Colonic mucosa (tissue), 4 donors: ENCODE measurements at places on chromosomes 6 and 20. TPM values are rescaled to one million over a fixed set of nuclear protein-coding genes. Genes with fewer than 3 reads are reported as not detected.
A peak's percentile ranks its signal among the peaks of the same experiment; 100 is the strongest.

DNA sequence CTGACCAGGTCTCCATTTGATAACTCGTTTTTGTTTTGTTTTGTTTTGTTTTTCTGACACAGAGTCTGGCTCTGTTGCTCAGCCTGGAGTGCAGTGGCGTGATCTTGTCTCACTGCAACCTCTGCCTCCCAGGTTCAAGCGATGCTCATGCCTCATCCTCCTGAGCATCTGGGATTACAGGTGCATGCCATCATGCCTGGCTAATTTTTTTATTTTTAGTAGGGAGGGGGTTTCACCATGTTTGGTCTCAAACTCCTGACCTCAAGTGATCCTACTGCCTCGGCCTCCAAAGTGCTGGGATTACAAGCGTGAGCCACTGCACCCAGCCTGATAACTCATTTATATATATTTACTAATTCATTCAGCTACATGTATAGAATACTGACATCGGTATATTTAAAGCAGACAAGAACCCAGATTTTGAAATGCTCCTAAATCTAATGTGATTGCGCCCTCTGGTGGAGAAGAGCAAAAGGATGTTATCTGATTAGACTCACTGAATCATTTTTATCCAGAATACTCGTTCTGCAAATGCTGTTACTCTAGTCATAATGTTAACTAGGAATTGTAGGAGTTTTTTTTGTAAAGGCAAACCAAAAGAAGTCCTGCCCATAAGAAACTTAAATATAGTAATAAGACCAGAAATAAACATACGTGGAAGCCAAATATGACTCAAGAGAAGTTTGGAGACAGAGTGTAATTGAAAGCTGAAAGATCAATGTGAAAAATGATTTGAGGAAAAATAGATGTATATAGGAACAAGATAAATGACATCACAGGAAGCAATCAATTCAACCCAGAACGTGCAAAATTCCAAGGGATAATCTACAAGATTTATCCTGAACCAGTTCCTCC is 5.3 kb upstream of the COL12A1 start:
- peak; percentile 60 for DNase-seq

FAM83B gene
- total RNA-seq = 62.8 TPM

- peak; percentile 75 for DNase-seq
Observed at GRCh38 chr6:30682143-30683117, 4.0 kb downstream of the PPP1R18 start.

GRCh38 chr20:63858393-63859165 is 2.7 kb upstream of the ABHD16B start:
- peak; percentile 22 for DNase-seq

GRCh38 chr20:33160681-33161080 is 7.3 kb upstream of the BPIFA2 start:
- no peak for DNase-seq

FAM110A gene
- total RNA-seq = 19.7 TPM

- no peak for DNase-seq
Observed at GRCh38 chr6:168494726-168495125, 53.7 kb downstream of the SMOC2 start.

ADGRF5 gene
- total RNA-seq = 3.3 TPM

- no peak for DNase-seq
Observed at GRCh38 chr6:136466777-136467176, 83.4 kb downstream of the MAP7 start.

- no peak for DNase-seq
Observed at GRCh38 chr6:12811519-12811918, 95.0 kb downstream of the PHACTR1 start.

DNA sequence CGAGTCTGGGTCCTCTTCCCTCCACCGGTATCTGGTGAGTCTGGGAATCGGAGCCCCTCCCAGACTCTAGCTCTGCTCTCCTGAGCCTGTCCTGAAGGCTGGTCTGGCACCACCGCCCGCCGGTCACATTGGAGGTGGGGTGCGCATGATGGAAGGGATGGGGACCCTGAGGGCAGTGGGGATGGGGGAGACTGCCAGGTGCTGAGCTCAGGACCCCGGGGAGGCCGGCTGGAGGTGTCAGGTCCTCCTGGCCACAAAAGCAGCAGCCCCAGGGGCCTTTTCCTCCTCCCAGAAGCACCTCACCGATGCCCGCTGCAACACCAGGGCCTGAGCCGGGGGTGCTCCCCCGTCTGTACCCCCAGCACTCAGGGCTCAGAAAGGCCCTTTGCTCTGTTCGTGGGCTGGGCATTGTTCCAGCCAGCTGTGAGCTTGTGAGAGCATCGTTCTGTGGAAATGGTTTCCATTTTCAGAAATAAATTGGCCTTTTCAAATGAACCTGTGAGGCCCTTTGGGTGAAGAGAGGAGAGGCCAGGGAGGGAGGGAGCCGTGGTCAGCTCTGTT is 2.5 kb upstream of the NPBWR2 start:
- DNase-seq = no peak

DNA sequence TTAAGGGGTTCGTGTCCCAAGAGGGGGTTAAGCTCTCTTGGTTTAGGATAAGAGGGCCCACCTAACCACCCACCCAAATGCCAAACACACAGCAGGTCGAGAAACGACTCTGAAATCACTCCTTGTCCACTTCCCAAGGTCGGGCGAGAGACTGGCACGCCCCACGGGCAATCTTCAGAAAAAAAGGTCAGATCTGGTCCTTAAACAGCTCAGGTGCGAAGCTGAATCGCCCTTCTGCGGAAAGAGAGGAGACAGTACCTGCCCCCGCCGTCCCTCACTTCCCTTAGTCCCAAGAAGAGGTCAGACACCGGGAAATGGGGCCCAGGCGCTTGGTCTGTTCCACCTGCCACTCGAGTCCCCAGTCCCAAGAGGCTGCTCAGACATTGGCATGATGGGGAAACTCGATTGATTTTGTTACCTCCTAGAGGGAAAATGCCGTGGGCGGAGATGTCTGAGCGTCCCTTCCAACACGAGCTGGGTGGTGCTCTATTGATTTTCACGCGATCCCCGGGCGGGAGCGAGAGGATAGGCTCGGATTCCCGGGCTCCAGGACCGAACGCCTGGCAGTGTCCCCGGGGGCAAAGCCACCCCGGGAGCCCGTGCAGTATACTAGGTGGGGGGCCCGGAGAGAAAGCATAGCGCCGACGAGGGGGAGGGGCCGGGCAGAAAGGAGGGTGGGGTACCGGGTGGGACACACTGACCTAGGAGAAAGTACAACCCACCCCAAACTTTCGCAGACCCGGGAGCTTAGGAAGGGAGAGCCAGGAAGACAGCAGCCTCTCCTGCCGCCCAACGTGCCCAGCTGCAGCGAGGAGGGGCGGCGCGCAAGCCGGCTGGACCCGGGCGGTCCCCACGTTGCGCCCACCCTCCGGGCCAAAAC is 1.1 kb upstream of the SAMD5 start:
- DNase-seq = peak; percentile 47

DNA sequence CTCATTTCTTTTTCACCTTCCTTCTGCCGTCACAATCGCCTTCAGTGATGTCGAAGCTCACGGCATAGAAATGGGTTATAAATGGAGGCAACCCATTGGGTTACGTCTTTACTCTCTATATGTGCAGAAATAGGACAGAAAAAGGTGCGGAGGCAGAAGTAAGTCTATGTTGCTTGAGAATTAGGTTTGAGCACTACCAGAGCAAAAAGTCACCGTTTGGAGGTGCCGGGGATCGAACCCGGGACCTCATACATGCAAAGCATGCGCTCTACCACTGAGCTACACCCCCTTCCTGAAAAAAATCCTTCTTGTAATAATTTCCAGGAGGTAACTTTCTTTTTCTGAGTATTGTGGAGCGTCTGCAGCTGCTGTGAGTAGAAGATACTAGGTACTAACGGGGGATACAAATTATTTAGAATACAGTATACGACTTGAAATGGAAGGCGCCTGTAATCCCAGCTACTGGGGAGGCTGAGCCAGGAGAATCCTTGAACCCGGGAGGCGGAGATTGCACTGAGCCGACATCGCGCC is 134.2 kb downstream of the TRIM27 start:
- DNase-seq = peak; percentile 24

DNA sequence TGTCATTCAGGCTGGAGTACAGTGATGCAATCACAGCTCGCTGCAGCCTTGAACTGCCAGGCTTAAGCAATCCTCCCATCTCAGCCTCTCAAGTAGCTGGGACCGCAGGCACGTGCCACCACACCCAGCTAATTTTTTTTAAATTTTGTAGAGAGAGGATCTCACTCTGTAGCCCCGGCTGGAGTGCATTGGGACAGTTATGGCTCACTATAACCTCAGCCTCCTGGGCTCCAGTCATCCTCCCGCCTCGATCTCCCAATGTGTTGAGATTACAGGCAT is 86.5 kb downstream of the SERAC1 start:
- no peak for DNase-seq

GRCh38 chr20:45964006-45964400 is 8.0 kb downstream of the ZNF335 start:
- DNase-seq = no peak

DNA sequence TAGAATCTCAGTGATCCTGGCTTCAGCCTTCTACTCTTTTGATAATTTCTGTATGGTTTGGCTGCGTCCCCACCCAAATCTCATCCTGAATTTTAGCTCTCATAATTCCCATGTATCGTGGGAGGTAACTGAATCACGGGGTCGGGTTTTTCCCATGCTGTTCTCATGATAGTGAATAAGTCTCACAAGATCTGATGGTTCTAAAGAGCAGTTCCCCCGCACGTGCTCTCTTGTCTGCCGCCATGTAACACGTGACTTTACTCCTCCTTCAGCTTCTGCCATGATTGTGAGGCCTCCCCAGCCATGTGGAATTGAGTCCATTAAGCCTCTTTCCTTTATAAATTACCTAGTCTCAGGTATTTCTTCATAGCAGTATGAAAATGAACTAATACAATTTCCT is 507.2 kb downstream of the CDH26 start:
- no peak for DNase-seq

GRCh38 chr6:107116328-107116892 is 1.1 kb upstream of the BEND3 start:
- peak; percentile 73 for DNase-seq

DNA sequence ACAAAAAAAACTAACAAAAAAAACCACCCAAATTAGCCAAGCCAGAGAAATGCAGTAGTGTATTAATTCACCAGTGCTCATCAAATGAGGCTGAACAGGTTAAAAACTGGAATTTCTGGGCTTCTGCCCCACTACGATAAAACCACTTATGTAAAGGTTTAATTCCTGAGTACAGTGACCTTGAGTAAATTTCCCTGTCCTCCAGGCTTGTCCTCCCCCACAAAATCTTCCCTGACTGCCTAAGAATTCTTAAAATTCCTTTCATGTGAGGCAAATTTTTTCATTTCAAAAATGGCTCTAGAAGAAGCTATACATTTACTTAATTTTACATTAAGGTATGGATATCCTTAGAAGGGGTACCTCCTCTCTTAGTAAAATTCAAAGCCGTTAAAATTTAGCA is 80.1 kb upstream of the ID4 start:
- DNase-seq = no peak

PPIL6 gene
- 0.91 TPM for total RNA-seq

PGC gene
- 1.7 TPM for total RNA-seq

GRCh38 chr6:11330413-11330760 is 97.9 kb upstream of the NEDD9 start:
- peak; percentile 76 for DNase-seq

ZBTB24 gene
- total RNA-seq = 5.4 TPM

GMPR gene
- total RNA-seq = 3.4 TPM

TMEM14A gene
- 22.0 TPM for total RNA-seq

PLN gene
- total RNA-seq = 1.3 TPM

DNA sequence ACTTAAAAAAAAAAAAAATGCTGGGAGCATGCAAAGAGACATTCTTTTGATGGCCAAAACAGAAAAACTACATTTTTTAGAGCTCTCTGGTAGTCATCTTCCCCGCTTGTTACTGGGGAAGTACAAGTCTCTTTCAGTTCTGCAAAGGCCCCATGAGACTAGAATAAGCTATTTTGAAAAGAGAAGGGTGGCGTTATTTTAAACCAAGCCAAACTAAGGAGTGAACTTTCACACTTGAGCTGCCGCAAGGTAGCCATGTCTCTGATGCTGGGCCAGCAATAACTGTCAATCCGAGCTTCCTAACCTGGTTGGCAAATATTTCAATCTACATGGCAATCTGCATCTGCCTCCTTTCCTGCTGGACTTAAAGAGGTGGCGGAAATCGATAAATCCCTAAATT is 96.7 kb downstream of the L3MBTL3 start:
- no peak for DNase-seq

ZNF292 gene
- total RNA-seq = 30.6 TPM

DNA sequence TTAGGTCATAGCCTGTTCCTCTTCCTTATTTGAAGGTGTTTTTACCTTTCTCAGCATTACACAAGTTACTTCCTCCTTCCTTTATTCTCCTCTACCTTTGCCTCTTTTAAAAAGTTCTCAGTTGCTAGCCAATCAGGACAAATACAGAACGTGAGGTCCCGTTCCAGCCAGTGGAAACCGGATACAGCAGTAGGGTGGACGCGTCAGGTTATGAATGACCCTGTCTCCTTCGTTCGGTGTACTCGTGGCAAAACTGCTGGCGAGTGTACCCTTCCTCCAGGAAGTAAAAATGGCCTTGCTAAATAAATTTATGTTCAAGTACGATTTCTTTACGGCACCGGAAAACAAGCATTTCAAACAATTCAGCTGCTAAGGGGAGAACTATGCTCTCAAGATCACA is 77.0 kb upstream of the MLN start:
- DNase-seq = peak; percentile 70

DNA sequence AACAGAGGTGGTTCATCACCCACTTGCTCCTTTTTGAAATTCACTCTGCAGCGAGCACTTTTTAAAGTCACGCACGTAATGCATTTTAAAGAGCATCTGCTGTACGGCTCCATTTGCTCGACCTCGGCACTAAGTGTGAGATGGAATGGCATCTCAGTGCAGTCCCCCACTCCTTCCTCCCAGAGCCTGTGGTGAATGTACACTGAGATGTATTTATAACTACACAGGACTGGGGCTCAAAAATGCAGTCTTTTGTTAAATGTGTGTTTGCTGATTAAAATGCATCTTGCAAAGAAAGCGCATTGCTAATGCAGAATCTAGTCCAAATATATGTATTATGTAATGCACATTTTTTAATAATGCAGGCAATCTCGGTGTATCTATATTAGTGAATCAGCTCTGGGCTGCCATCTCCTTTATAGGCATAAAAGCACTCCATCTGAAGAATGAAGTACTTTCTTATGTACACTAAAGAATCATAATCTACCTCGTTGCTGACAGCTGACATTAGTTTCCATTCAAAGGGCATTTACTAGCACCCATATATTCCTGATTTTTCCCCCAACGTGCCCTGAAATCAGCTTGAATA is 14.0 kb downstream of the GNAS-AS1 start:
- DNase-seq = no peak

TTBK1 gene
- total RNA-seq = 1.0 TPM

GRCh38 chr20:14375416-14375985 is 38.1 kb upstream of the FLRT3 start:
- DNase-seq = no peak

GRCh38 chr6:2029952-2030351 is 215.5 kb downstream of the GMDS start:
- no peak for DNase-seq

- no peak for DNase-seq
Observed at GRCh38 chr20:24497851-24498250, 28.4 kb downstream of the SYNDIG1 start.

DNA sequence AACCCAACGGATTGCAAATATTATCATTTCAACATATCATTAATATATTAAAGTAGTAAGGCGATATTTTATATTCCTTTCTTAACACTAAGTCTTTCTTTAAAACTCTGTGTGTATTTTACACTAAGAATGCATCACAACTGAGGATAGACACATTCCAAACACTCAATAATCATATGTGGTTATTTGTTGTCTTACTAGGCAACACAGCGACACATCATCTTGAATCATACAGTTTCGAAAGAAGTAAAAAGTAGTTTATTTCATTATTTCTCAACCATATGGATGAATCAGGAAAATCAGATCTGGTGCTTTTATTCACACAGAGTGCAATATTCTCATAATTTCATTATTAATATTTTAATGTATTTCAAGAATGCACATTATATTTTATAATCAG is 662.4 kb downstream of the EPHA7 start:
- no peak for DNase-seq

MAN1A1 gene
- 43.5 TPM for total RNA-seq
